ENCODE measurements at places on chromosomes 7 and 10.

- DNase-seq: peak; percentile 29
- H3K27ac ChIP-seq: no peak overlapping the region
- H3K4me3 ChIP-seq: no peak overlapping the region
- H3K36me3 ChIP-seq: peaks cover 65% of the 10 kb centered on the region
- H3K4me1 ChIP-seq: peaks cover 6% of the 10 kb centered on the region
Measured at GRCh38 chr7:74544706-74545469, 91.2 kb downstream of the GTF2IRD1 start.

GRCh38 chr7:73809467-73809951 lies 21.3 kb upstream of the CLDN4 start:
- H3K4me1 ChIP-seq: peaks cover 4% of the 10 kb centered on the region
- H3K27me3 ChIP-seq: peaks cover 4% of the 10 kb centered on the region
- DNase-seq: no peak
- H3K27ac ChIP-seq: no peak overlapping the region

DNA sequence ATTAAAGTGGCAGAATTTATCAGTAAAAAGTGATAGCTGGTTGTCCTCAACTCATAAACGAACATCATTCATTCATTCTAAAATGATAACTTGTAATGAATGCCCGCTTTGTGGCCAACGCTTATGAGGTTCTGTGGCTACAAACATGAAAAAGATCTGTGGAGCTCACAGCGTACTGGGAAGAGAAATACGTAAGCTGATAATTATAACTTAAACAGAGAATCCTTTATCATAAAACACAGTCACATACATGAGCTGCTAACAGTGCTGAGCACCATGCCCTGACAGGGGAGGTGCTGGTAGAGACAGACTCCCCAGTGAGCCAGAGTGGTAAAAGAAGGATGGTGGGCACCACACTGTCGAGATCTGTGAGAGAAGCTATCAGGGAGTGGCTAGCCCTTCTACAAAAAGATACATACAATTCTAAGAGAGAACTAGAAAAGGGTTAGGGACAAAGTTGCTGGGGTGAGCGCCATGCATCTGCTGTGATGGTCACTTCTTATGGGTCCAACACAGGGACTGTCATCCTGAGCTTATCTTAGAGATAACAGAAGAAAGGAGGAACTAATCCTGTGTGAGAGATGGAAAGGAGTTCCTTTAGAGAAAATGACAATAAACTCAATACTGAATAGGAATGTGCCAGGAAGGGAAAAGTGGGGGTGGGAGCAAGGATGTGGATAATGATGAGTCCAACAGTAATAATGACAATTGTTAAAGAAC lies 106.7 kb downstream of the USP6NL start:
- no peaks in the 10 kb centered on the region for H3K4me1 ChIP-seq
- H3K27ac ChIP-seq: no peak overlapping the region
- peaks cover 24% of the 10 kb centered on the region for H3K36me3 ChIP-seq
- no peak overlapping the region for H3K4me3 ChIP-seq

DNA sequence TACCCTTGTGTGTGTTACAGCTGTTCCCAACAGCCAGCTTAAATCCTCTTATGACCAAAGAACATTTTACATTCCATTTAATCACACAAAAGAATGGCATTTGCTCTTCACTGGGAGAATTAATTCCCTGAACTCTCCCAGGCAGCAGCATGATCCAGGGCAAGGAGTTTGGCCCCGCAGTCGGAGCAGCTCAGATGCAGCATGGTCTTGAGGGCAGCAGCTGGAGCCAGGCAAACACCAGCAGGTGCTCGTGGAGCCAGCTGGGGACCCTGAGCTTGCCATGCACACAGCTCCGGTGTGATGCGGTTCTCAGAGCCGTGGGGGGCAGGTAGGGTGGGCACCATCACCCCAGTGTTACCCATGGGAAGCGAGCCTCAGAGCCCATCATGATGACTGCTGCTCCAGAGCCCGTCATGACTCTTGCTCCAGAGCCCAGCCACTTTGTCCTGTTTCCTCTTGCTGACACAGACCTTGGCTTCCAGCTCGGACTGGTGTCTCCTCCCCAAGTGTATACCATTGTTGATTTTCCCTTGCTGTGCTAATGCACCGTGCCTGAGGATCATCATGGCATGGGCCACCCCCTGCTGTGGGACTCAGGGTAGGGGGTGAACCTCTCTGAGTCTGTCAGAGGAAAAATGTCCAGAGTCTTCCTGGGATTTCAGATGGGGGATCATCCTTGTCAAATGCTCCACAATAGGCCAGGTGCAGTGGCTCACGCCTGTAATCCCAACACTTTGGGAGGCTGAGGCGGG lies 75.8 kb downstream of the ZRANB1 start:
- no peak overlapping the region for H3K27ac ChIP-seq
- H3K4me1 ChIP-seq: peaks cover 36% of the 10 kb centered on the region
- no peak overlapping the region for H3K4me3 ChIP-seq
- no peaks in the 10 kb centered on the region for H3K27me3 ChIP-seq

DNA sequence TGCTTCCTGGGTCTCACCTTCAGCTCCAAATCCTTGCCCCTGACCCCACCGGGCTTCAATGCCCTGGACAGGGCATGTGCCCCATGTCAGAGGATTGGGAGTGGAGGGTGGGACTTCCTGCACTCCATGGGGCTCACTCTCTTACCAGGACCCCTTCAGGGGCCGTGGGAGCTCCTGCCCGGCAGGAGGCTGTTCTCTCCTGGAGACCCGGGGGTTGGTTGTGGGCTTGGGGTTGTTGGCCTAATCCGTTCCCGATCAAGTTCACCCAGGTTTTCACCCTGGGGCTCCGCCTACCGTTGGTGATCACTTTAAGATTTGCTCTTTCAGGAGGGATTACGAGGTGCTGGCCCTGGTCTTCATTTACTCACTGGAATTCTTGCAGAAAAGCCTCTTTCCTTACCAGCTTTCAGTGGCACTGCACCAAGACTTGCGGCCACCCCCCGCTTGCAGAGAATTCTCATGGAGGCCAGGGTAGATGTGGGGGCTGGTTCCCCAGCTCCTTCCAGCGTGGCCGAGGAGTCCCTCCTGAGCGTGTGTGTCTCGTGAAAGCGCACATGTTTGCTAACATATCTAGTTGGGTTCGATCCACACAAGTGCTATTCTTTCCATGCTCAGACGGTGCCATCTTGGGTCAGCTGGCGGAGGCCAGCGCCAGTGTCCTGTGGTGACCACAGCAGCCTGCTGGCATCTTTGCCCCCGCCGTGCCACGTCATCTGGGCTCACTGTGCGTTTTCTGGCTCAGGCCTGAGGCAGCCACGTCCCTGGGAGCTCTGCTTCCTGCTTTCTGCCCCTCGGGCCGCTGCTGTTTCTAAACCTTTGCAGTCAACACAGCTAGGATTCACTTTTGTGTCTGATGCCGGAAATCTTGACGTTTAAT lies 15.6 kb downstream of the PWWP2B start:
- peak overlapping the region; percentile 59 for H3K4me3 ChIP-seq
- H3K27ac ChIP-seq: no peak overlapping the region
- DNase-seq: no peak
- H3K4me1 ChIP-seq: peaks cover 66% of the 10 kb centered on the region
- peaks cover 58% of the 10 kb centered on the region for H3K36me3 ChIP-seq

GRCh38 chr10:35638101-35638500 lies 4.0 kb downstream of the FZD8 start:
- no peak overlapping the region for H3K27ac ChIP-seq
- peaks cover 19% of the 10 kb centered on the region for H3K4me1 ChIP-seq
- peak; percentile 54 for DNase-seq
- H3K36me3 ChIP-seq: no peaks in the 10 kb centered on the region

- no peaks in the 10 kb centered on the region for H3K36me3 ChIP-seq
- no peaks in the 10 kb centered on the region for H3K27me3 ChIP-seq
- peaks cover 16% of the 10 kb centered on the region for H3K4me1 ChIP-seq
Measured at GRCh38 chr10:103847346-103847745, 8.0 kb downstream of the SH3PXD2A start.

GRCh38 chr10:3887404-3887803 lies 102.4 kb upstream of the KLF6 start:
- peaks cover 20% of the 10 kb centered on the region for H3K4me1 ChIP-seq
- peak overlapping the region; percentile 20 for H3K4me3 ChIP-seq
- H3K36me3 ChIP-seq: no peaks in the 10 kb centered on the region
- H3K27me3 ChIP-seq: no peaks in the 10 kb centered on the region
- DNase-seq: no peak

- no peak for DNase-seq
- no peaks in the 10 kb centered on the region for H3K36me3 ChIP-seq
- no peaks in the 10 kb centered on the region for H3K4me1 ChIP-seq
- H3K4me3 ChIP-seq: no peak overlapping the region
- H3K27ac ChIP-seq: no peak overlapping the region
Measured at GRCh38 chr7:79673969-79674368, 220.5 kb upstream of the MAGI2 start.

GRCh38 chr10:6202098-6202683 lies 541 bp upstream of the PFKFB3 start:
- no peaks in the 10 kb centered on the region for H3K27me3 ChIP-seq
- H3K36me3 ChIP-seq: no peaks in the 10 kb centered on the region
- peaks cover 27% of the 10 kb centered on the region for H3K4me1 ChIP-seq
- DNase-seq: no peak

DNA sequence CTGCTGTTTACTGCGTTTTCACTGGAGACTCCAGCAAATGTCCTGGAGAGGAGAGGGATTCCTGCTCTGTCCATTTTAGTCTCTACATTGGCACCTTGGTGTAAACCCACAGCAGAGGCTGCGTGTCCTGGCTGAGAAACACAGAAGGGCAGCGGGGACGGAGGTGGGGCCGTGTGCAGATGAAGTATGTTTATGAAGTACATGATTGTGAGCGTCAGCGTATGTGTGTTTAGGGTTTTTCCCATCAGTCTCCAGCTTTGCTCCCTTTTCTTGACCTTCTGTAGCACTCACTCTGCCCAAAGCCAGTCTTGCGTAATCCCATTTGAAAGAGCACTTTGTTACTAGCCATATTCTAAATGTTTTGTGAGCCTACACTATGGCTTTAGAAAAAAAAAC lies 750.7 kb upstream of the SORCS1 start:
- H3K36me3 ChIP-seq: no peaks in the 10 kb centered on the region
- peak; percentile 17 for DNase-seq
- no peak overlapping the region for H3K27ac ChIP-seq
- no peak overlapping the region for H3K4me3 ChIP-seq

DNA sequence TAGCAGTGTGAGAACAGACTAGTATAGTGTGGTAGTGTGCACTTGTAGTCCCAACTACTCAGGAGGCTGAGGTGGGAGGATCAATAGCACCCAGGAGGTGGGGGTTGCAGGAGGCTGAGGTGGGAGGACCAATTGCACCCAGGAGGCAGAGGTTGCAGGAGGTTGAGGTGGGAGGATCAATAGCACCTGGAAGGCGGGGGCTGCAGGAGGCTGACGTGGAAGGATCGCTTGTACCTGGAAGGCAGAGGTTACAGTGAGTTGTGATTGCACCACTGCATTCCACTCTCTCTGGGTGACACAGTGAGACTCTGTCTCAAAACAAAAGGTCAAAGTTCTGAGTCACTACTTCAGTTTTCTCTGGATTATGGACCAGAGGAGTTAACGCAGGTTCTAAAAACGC lies 22.6 kb upstream of the DIP2C start:
- no peaks in the 10 kb centered on the region for H3K4me1 ChIP-seq
- H3K4me3 ChIP-seq: no peak overlapping the region
- H3K27ac ChIP-seq: no peak overlapping the region
- no peaks in the 10 kb centered on the region for H3K36me3 ChIP-seq

GRCh38 chr10:51170518-51171245 lies 96.4 kb downstream of the PRKG1 start:
- H3K27me3 ChIP-seq: no peaks in the 10 kb centered on the region
- no peaks in the 10 kb centered on the region for H3K36me3 ChIP-seq
- H3K4me1 ChIP-seq: no peaks in the 10 kb centered on the region
- DNase-seq: no peak
- H3K27ac ChIP-seq: no peak overlapping the region
- H3K4me3 ChIP-seq: no peak overlapping the region

- no peaks in the 10 kb centered on the region for H3K36me3 ChIP-seq
- no peak for DNase-seq
- no peaks in the 10 kb centered on the region for H3K27me3 ChIP-seq
- no peak overlapping the region for H3K27ac ChIP-seq
Measured at GRCh38 chr7:27433581-27433980, 191.0 kb downstream of the EVX1 start.

Data from mesenchymal stem cell (in vitro differentiated cells and primary cell).